Gastroesophageal sphincter (tissue), 4 donors: ENCODE measurements at places on chromosomes 7 and 10. TPM values are rescaled to one million over a fixed set of nuclear protein-coding genes. Genes with fewer than 3 reads are reported as not detected.

DNA sequence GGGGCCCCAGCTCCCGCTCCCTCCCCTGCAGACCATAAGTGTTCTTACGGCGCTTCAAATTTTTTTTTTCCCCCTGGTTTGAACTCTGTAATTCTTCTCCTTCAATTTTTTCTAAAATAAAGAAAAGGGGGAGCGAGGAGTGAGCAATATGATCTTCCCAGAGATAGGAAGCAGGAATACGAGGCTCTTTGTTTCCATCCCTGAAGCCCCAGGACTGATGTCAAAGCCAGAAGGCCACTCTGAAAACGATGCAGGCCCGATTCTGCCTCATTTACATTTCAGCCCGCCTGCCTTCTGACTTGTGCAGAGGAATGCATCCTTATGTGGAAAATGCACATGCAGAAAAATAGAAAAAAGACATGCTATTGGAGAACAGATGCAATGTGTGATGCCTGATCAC is 401.5 kb upstream of the MKI67 start:
- ATAC-seq = no peak

- no peak for ATAC-seq
Measured at GRCh38 chr10:12980713-12981306, 20.7 kb downstream of the CCDC3 start.

The HMX2 gene
- total RNA-seq = not detected

DNA sequence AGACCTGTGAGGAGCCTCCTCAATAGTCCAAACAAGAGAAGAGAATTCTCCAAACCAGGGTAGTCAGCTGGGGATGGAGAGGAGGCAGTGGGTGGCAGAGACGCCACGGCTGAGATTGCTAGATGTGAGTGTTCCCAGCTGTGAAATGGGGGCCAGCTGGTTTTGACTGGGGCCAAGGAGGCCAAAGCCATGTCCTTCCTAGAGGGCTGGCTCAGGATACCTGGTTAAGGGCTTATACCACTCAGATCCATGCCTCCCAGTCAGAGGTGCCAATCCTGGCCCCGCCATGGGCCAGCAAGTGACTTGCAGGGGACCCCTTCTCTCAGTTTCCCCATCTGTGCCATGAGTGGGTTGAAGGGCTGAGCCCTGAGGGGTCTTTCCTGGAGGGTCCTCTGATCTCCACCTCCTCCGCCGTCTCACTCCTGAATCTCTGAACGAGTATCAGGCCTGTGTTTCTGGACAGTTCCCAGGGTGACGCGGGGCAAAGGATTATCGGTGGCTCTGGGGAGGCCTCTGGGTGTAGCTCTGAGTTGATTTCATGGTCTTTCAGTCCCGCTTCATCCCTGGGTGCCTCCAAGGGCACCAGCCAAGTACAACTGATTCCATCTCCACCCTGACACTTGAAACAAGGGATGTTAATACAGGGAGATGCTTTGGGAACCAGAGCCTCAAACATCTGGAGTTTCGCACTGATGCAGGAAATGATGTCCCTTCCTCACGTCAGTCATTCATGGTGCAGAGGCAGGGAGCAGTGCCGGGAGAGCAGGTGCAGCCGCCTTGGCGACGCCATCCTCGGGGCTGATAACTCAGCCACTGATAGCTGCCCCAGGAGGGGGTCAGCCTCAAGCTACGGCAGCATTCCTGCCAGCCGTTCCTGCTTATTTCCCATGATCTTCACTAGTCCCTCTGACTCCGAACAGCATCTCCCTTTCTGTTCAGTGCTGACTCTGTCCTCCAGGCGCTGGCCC is 126.7 kb downstream of the RGS10 start:
- ATAC-seq = no peak

The FGL2 gene
- 305 TPM for total RNA-seq

DNA sequence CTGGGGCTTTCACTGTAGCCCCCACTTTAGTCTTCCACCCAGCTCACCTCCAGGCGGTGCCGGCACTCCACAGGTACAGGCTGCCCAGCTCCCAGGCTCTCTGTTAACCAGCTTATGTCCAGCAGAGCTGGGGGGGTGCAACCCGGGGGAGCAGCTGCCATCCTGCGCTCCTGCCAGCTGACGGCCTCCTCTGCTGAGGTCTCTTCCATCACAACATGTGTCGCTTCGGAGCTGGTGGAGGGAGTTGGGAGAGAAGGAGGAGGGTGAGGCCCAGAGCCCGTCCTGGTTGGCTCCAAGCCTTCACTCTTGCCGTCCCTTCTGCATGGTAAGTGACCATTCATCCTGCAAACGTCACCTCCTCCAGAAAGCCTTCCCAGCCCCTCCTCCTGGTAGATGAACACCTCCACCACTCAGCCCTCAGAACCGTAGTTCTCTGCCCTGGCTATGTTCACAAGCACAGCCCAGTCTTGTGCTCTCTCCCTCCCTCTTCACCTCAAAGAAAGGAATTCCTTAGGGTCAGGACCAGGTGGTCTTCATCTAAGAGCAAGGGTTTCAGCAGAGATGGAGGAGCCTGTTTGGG is 1.6 kb downstream of the POLM start:
- ATAC-seq = no peak

The INSYN2A gene
- 0.40 TPM for total RNA-seq

DNA sequence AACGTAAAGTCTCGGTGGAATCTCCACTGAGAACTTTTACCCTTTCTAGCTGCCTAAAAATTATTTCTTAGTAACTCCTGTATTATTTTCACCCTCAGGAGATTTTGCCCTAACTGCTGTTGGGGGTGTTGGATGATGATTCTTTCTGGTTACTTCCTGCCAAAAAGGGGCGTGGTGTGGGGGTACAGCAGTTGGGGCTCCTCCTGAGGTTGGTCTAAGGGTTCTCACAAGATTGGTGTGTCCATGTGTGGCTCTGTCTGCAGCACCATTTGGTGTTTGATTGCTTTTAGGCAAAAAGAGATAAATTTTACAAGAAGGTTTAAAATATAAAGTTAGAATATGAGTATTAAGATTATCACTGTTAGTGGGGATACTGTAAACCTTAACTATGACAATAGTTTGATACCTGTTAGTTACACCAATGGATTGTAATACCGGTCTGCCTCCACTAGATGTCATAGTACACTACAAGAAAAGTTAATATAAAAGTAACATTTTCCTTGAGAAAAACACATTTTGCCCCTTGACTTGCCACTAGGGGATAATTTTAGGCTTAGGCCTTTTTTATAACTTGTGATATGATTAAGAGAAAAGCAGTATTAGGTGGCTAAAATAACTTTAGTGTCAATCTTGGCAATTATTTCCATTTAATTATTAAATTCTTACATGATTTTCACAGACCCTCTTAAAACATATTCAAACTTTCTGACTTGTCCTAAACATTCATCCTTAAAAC is 928.7 kb downstream of the IPMK start:
- no peak for ATAC-seq

The LGI1 gene
- not detected for total RNA-seq

DNA sequence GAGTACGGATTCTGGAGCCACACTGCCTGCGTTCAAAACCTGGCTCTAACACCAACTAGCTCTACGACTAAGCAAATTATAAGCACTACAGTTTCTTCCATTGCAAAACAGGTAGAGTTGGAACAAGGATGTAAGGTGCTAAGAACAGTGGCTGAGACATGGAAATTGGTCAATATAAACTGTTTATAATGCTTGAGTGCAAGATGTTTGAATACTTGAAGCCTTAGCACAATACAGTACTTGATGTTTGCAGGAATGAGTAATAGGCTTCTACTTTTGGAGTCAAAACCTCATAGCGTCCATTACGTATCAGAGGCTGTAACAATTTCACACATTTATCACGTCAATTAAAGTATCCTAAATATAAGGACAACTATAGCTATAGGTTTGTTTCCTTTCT is 6.9 kb downstream of the NT5C2 start:
- no peak for ATAC-seq

GRCh38 chr7:11548532-11548931 is 283.5 kb downstream of the THSD7A start:
- no peak for ATAC-seq

DNA sequence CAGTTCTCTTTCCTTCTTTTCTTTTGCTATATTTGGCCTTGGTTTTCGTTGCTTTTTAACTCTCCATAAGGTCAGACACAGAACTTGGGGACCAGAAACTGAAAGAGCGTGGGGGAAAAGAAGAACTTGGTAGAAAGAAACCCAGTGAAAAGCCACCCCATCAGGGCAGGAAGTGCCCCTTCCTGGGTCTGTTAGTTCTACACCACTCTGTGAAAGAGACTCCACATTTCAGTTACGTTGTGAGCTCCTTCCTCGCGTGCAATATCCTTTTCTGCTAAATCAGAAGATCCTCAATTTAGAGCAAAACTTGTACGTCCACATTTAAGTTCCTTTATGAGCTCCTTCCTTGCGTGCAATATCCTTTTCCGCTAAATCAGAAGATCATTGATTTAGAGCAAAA is 220.6 kb upstream of the FOXK1 start:
- no peak for ATAC-seq

DNA sequence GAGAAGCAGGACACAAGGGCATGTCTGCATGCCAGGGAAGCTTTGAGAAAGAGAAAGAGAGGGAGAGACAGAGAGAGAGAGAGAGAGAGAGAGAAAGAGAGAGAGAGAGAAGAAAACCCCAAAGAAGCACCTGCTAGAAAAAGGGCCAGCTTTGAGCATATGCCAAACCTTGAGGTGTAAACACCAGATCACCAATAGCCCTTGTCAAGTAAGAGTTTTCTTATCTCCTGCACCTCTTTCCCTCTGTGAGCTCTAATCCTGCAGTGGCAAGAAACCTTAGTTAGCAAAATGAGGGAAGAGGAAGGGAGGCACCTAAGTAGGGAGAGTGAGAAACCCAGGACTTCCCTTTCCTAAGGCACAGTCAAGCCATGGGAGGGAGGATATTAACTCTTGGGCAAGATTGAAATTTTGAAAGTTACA is 11.3 kb upstream of the TRDMT1 start:
- ATAC-seq = no peak

GRCh38 chr10:16845248-16845647 is 28.0 kb upstream of the RSU1 start:
- no peak for ATAC-seq

- ATAC-seq = no peak
Measured at GRCh38 chr10:103560886-103561285, 67.4 kb downstream of the NEURL1 start.

DNA sequence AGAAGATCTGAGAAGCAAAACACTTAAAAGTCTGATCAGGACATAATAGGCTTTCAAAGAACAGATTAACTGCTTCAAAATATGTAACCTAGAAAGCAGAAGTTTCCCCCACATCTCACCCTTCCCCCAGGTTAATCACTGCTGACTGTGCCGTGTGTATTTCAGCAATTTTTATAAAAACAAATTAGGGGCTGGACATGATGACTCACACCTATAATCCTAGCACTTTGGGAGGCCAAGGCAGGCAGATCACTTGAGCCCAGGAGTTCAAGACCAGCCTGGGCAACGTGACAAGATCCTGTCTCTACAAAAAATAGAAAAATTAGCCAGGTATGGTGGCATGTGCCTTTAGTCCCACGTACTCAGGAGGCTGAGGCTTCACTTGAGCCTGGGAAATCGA is 67.6 kb upstream of the GATA3 start:
- no peak for ATAC-seq

GRCh38 chr7:53657586-53657985 is 622.2 kb downstream of the POM121L12 start:
- no peak for ATAC-seq

The MMP21 gene
- total RNA-seq = 0.13 TPM
